ENCODE measurements at places on chromosomes 4 and X.

- no peak for DNase-seq
Observed at GRCh38 chr4:1874201-1874600, 3.0 kb downstream of the NSD2 start.

GRCh38 chr4:174156239-174156826, 127.1 kb downstream of the FBXO8 start:
- DNase-seq, result no peak

DNA sequence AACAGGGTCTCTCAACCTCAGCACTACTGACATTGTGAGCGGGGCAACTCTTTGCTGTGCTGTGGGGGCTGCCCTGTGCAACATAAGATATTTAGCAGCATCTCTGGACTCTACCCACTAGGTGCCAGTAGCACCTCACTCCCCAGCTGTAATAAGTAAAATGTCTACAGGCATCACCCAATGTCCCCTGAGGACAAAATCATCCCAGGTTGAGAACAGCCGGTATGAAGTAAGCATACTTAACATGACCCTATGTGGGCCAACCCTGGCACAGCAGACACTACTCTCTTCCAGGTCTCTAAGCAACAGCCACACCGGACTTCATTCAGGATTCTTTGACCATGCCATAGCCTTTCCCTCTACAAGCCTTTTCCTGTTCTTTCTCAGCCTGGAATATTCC, 10.5 kb upstream of the MGST2 start:
- no peak for DNase-seq

DNA sequence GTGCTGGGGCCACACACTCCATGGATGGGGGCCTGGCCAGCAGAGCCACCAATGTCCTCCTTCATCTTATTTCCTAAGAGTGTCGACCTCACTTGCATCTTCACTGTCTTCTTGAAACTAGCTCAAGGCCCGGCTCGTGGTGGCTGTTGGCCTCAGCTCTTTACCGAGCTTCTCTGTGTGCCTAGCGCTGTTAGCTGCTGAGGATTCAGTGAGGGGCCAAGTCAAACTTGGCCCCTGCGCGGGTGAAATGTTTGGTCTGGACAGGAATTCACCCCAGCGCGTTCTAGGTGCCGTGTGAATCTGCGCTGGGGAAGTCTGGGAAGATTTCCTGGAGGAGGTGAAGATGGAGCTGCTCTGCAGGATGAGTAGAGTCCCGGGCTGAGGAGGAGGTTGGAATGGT, 8.5 kb downstream of the SORCS2 start:
- no peak for DNase-seq

DNA sequence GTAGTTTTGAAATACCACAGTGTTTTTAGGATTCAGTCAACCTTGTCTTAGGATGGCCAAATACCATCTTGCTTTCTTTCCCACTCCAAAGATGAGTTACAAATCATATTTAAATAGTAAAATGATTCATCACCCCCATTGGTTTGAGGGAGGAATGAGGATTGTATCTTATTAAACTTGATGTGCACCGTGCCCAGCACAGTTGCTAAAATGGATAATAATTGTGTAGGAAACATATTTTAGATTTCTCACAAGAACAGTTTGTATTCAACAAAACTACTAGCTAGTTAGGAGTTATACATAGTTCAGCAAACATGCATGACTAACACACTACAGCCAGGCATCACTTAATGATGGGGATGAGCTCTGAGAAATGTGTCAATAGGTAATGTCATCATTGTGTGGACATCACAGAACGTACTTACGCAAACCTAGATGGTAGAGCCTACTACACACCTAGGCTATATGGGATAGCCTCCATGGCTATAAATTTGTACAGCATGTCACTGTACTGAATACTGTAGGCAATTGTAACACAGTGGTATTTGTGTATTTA, 245.4 kb downstream of the FBXW7 start:
- DNase-seq, result no peak

DNA sequence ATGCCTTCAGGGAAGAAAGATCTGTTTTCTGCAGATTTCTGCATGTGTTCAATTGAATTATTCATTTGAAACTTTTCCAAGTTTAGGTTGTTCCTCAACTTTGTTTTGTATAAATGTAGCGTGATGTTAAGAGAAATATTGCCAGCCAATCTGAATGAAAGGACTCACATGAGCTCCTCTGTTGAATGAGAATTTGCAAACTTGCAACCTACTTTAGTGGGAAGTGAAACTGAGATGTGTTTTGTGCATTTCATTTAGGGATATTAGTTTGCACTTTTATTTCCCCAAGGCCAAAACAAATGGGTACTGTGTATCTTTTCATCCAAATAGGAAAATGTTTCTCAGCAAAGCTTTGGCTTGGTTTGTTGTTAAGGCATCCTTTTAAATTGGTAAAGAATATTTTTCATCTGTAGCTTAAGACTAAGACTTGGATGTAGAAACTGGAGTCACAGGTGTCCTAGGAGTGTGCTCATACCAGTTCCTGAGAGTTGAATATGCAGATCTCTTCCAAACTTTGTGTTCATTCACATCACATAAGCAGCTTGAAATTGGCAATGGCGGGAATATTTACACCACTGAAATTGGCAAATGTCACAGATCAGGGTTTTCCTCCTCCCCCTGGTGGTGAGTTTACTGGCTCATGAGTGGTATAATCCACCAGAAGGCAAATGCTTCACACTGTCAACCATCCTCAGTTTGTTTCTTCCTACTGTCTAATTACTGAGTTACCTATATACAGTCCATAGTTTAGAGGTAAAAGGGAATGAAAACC, 193.6 kb upstream of the BANK1 start:
- no peak for DNase-seq

DNA sequence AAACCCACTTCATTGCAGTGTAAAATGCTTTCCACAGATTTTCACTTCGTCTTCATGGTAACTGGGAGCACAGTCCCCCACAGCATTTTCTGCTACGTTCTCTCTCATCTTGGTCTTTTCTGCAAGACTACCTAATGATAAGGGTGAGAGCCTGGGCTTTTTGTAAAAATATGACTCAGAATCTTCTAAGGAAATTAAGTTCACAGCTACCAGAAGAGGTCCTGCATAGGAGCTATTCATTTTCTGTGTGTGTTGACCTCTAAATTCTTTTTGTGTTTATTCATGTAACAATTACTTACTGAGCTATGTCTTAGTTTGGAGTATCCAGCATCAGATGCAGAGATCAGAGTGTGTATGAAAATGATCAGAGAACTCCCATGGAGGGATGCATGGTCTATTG, 192.2 kb downstream of the CPEB2 start:
- DNase-seq, result no peak

- no peak for DNase-seq
Observed at GRCh38 chr4:54234497-54235205, 5.6 kb downstream of the PDGFRA start.

- DNase-seq, result no peak
Observed at GRCh38 chr4:15148199-15148598, 145.9 kb downstream of the CPEB2 start.

GRCh38 chr4:114864060-114864459, 249.4 kb downstream of the NDST4 start:
- no peak for DNase-seq

DNA sequence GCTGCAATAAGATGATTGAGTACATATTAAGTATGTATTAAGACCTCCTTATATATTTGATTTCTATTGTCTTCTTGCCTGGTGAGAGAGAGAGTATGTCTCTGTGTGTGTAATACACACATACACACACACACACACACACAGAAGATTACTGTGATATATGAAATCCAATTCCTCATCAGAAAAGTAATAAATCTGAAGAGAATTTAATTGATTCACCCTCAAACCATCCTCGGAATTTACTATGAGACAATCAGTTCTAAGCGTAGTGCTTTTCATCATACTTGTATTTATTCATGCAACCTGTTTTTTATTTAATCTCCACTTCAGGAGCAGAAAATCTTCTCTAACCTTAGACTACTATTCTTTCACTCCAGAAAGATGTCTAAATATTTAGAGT, 62.3 kb upstream of the TLL1 start:
- no peak for DNase-seq

DNA sequence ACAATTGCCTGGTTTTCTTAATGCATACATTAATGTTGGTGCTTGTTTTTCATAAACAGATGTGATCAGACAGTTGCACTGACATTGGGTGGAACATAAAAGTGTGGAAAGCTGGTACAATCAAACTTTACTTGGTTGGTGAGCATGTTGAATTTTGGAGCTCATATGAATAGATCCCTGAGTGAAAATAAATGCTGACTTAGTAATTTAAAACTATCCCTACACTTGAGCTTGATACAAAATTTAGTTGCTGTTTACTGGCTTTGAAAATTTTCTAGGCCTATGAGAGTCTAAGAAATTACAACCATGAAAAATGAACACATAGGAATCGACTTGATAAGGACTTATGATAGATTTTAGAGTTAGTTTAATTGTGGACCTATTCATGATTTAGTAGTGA, 551.8 kb upstream of the PABPC4L start:
- no peak for DNase-seq

- no peak for DNase-seq
Observed at GRCh38 chr4:10003666-10004065, 17.6 kb downstream of the SLC2A9 start.

DNA sequence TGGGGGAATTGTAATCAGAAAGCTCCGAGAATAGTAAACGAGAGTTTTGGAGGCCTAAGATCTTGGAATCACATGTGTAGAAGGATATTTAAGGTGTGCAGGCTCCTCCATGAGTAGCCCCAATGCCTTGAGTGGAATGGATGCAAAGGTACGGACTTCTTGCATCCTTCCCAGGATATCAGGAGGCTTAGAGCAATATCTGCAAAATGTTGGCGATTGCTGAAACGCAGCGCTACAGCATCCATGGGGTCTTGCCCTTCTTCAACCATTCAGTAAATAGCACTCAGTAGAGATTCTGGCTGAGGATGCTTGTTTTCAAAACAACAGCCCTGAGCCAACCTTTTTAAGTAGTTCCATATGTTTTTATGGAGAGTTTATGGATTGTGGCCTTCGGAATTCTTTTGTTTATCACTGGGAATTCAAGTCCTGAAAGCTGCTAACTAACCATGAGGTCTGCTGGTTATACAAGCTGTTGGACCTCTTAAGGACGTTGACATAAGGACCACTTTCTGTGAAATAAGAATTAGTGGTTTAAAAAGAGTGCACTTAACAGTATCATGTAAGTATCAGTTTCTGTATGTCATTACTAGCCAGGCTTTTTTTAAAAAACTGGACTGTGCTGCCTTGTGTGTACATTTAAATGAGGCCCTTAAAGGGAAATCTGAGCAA, 228.8 kb upstream of the PGRMC2 start:
- no peak for DNase-seq

DNA sequence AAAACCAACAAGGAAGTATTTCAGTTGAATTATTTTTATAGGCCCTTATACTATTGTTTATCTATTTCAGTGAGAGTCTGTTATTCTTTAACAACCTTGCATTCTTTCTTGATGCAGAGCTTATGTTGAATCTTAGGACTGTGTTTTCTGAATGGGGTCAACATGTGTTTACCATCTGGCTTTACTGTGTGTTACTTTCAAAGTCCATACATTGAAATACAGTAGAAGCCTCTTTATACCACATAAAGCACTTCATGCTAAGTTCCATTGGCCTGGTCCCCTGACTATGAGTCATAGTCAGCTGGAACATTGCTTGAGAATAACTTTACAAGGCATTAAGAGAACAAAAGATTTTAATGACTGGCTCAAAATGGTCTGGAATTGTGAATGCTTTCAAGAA, 152.6 kb downstream of the GASK1B start:
- DNase-seq, result no peak

DNA sequence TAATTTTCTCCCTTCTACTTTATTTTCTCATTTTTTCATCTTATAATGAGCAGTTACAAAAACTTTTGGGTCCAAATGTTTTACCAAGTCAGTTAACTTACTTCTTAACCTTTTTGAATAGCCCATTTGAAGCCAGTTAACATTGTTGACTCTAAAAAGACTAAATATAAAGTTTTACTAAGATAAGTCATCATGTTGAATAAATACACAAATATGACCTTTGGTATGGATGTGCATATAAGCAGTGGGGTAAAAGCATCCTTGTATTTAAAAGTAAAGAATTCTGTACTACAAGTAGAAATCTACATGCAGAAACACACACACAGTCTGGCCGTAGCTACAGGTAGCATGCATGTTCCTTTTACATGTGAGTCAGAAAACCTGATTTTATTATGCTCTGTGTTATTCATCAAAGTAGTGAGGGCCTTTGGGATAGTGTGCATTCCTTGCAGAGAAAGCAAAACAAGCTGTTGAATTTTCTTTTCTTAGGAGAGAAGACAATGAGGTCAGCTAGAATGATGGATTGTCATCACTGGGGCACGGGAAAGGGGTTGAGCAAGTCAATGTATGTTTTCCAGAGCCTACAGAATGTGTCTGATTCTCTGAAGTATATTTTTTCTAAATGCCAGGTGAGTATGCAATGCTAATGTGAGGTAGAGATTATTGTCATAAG, 533.2 kb upstream of the AGA start:
- no peak for DNase-seq

GRCh38 chrX:115625572-115626301, 64.8 kb downstream of the PLS3 start:
- DNase-seq, result no peak

- DNase-seq, result no peak
Observed at GRCh38 chr4:38815885-38816782, 11.5 kb upstream of the TLR1 start.

DNA sequence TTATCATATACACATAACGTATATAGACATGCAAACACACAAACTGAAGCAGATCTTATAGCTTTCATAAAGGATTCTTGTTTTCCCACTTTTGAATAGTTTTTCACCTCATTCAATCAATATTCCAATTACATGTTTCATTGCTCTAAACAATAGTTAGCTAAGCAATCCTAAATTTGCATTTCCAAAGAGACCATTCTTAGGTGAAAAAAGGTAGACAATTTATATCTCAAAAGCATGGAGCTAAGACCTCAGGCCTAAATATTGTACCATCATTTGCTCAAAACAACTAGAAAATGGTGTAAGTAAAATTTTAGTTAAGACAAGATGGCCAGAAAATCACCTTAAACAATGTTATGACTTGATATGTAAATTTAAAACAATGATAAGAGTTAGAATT, 1148.5 kb upstream of the DIAPH2 start:
- no peak for DNase-seq

GRCh38 chrX:101452056-101452455, 33.2 kb upstream of the ARMCX4 start:
- DNase-seq, result no peak

DNA sequence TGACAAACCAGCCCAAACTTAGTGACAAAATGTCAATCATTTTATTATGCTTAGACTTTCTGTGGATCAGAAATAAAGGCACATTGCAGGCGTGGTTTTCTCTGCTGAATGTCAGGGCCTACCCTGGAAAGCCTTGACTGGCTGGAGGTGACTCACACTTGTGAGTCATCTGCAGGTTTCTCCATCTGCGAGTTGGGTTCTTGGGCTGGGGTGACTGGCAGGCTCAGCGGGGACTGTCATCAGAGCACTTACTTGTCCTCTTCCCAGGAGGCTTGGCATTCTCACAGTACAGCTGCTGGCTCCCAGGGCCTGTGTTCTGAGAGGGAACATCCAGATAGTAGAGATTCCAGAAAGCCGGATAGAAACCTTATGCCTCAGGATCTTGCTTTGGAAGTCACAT, 153.8 kb upstream of the AGA start:
- no peak for DNase-seq

Data from GM12891 (cell line).